Stimulated activated CD8-positive, alpha-beta memory T cell treated with anti-CD3 and anti-CD28 coated beads, Interleukin-12 subunit alpha, Interleukin-12 subunit beta, amount 100 ng/mL, for 1 hour (primary cell): ENCODE measurements at places on chromosomes 4 and X.

DNA sequence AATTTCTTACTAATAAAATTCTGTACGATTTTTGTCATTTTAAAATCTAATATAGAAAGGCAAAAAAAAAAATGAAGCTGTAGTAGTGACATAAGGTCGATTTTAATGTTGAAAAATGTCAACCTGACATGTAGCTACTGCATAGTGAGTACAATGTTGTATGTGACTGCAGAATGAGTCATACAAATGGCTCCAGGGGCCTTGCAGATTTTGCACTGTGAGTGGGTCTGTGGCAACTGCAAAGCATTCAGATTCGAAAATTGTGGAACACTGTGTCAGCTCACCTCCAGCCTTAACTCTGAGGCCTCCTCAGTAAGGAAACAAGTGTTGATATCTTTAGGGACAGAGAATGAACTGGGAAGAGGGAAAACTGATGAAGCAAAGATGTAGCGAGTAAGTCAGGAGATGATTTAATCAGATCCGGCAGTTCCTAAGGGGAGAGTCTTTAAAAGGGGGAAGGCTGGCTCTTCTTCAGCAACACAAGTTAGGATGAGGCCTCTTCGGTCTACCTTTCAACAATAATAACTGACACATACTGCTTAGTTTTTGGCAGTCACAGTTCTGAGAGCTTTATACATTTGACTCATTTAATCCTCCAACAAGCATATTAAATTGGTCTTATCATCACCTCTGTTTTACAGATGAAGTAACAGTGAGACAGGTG is 24.9 kb downstream of the TKTL2 start:
- no peak for DNase-seq

DNA sequence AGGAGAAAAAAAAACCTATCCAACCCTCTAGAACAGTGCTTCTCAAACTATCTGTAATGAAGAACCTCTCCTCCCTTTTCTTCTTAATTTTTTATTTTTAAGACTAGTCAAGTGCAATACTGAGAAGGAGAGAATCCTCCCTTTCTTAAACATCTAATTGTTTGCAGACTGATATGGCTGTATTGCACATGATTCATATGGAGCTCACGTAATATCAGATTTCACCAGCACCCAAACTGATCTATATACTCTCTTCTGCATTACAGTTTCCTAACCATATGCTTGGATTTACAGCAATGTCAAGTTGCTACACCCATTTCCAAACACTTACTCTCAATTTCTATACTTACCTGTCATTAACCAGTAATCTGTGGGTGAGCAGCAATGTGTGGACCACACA is 9.5 kb downstream of the PRMT9 start:
- no peak for DNase-seq

- DNase-seq, result no peak
Observed at GRCh38 chr4:168200685-168201084, 108.3 kb downstream of the ANXA10 start.

- no peak for DNase-seq
Observed at GRCh38 chr4:126004941-126005340, 690.2 kb downstream of the FAT4 start.

- DNase-seq, result no peak
Observed at GRCh38 chrX:136616987-136617685, 30.8 kb upstream of the CD40LG start.

GRCh38 chr4:33649471-33649870 is 2594.8 kb downstream of the ARAP2 start:
- DNase-seq, result no peak

GRCh38 chr4:155944516-155944915 is 9.2 kb downstream of the CTSO start:
- DNase-seq, result no peak

DNA sequence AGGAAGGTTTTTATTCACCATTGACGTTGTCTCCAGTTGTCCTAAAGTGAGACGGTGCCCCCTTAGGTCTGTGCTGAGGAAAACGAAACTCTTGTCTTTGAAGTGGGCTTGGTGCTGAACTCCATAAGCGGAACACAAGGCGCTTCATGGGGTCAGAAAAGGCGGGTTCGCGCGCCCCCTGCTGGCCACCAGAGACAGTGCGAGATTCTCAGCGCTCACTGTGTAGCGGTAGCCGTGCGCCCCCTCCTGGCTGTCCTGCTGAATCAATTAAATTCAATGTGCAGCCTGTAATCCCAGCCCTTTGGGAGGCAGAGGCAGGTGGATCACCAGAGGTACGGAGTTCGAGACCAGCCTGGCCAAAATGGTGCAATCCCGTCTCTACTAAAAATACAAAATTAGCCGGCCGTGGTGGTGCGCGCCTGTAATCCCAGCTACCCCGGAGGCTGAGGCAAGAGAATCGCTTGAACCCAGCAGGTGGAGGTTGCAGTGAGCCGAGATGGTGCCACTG is 64.1 kb downstream of the RLIM start:
- DNase-seq, result peak; percentile 76

DNA sequence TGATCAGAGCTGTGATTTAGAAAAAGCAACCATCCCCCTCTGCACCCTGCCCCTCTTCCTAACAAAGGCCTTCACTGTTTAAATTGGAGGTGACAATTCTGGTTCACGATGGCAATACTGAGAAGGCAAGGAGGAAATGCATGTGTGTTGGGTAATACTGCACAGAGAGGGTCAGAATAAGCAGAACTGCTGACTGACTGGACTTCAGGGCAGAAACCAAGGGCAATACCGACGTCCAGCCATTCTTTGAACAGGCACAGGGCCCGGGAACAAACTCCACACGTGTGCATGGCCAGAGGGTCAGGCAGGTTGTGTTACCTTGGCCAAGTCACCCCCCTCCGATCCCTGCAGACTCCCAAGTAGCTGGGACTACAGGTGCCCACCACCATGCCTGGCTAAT is 6.0 kb downstream of the ACSL1 start:
- DNase-seq, result no peak

GRCh38 chr4:176099314-176099713 is 33.7 kb downstream of the WDR17 start:
- no peak for DNase-seq

DNA sequence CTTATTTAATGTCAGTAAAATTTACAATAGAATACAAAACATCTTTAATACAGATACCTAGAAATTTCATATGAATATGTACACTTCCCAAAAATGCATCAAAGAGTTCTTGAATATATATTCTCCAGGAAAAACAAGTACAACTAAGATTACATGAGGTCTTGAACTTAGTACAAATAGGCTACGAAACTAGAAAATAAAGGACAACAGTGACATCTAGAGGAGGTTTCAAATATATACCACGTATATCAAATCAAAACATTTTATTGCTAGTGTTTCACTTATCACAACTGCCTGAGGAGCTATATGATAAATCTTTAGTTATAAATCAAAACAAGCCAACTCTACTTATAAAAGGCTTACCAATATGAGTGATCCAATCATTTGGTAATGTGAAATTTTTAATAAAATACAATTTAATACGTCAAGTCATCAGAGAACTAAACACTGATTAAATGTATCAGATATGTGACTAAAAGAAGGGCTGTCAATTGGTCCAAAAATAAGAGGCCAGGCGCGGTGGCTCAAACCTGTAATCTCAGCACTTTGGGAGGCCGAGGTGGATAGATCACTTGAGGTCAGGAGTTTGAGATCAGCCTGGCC is 36.6 kb downstream of the ANAPC10 start:
- DNase-seq, result no peak

- DNase-seq, result no peak
Observed at GRCh38 chr4:156705311-156705710, 266.3 kb downstream of the PDGFC start.

GRCh38 chr4:80831383-80832361 is 198.8 kb upstream of the BMP3 start:
- no peak for DNase-seq

- no peak for DNase-seq
Observed at GRCh38 chr4:4800646-4801408, 58.6 kb upstream of the MSX1 start.

GRCh38 chrX:3362956-3363355 is 16.5 kb upstream of the MXRA5 start:
- no peak for DNase-seq

- no peak for DNase-seq
Observed at GRCh38 chr4:102553982-102554381, 52.8 kb downstream of the NFKB1 start.

- DNase-seq, result no peak
Observed at GRCh38 chr4:70895405-70895804, 6.8 kb upstream of the MOB1B start.

- no peak for DNase-seq
Observed at GRCh38 chrX:48737940-48738339, 23.6 kb upstream of the GLOD5 start.

DNA sequence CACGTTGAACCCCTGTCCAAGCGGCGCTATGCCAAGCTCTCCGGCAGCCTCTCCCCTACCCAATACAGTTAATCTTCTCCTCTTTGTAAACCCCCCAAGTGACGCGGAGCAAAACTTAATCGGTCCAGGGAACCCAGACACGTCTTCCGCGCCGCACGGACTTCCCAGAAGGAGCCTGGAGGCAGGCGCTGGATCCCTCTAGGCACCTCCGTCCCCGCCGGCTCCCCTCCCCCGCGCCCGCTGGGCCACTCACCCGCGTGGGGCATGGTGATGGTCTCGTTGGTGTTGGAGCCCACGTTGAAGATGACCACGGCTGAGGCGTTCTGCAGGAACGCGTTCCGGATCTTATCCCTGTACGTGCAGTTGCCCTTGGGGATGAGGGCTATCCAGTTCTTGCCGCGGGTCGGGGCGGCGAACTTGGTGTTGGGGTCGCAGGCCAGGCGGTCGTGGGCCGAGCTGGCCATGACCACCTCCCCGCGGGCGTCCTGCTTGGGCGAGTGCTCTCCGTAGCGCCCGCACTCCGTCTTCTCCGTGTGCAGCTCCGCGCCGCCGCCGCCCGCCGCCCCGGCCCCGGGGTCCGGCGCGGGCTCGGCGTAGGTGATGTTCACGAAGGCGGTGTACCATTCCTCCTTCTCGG is 1.1 kb downstream of the RNF150 start:
- no peak for DNase-seq

DNA sequence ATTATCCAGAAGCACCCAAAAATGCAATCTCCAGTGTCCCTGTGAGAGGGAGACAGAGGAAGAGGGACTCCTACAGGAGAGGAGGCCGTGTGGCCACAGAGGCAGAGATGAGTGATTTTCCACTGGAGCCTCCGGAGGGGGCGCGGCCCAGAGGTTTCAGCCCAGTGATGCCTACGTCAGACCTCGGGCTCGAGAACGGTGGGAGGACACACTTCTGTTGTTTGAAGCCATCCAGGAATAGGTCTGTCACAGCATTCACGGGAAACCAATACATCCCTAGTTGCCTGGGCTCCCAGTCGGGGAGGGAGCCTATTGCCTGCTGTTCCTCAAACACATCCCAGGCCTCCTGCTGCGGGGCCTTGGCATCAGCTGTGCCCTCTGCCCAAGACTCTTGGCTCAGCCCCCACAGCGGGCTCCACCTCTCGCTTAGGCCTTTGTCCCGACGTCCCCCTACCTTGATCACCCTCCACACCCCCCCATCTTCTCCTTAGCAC is 39.2 kb upstream of the HMX1 start:
- DNase-seq, result no peak

DNA sequence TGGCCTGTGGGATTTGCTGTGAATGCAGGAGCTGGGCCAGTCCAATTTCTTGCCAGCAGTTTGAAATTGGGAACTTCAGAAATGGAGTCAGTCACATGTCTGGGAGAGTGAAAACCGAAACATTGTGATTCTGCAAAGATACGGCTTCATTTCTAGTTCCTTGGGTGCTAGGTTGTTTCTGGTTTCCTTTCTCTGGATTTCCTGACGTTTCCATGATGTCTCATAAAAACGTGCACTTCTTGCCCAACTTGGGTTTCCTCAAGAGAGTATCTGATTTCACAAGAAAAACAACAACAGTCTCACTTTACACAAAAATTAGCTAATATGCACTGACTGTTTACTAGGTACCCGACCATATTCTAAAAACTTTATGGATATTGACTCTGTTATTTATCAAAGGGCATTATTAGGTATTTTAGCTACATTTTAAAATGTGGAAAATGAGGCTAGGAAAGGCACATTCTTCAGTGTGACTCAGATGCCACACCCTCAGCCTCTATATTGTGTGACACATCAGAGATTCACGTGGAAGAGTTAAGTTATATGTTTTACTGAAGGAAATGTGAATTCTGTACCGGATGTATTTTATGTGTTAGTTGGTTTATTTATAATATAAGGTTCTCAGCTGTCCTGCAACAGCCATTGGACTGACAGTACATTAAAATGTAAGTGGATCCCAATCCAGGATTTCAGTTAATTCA is 225.0 kb upstream of the PUDP start:
- no peak for DNase-seq

DNA sequence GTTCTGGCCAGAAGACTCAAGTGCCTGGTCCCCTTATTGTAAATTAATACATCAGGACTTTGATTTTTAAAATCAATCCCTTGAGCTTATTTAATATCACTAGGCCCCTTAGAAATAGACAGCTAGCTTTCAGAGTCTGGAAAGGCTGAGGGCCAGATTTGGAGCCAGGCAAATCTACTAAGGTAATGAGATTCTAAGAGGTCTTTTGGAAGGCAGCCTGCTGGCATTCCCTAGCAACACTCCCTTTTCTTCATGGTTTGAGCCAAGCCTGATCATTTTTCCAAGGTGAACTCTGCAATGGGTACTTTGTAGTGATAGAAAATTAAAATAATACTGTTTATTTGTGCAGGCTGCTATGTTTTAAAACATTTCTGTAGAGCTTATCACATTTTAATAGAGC is 378.5 kb downstream of the FAT4 start:
- DNase-seq, result no peak

DNA sequence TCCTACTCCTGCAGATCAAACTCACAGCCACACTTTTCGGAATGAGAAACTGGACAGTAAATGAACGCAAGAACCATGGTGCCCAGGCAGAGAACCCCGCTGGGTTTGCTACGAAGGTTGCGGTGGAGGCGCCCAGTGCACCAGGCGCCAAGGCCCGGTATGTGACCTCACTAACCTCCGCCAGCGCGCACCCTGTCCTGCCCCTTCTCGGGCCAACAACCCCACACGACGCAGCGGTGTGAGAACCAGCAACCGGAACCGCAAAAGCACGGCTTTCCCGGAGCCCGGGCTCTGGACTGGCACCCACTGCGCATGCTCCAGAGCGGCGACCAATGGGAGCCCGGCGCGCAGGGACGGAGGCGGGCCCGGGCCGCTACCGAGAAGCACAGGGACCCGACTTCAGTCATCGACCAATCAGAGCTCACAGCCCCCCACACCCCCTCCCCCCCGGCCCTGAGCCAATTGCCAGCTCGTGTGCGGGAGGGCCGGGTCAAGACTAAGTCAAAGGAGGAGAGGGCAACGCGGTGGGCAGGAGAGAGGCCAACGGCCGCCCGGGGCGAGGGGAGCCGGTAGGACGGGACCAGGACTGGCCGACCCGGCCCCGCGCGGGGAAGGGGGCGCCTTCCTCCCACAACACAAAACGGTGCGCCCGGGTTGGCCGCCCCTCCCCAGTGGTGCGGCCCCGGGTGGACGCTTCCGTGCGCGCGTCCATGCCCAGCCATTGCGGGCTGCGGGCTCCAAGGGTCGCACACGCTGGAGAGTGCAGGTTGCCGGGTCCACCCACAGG is 7.3 kb upstream of the WAS start:
- peak; percentile 77 for DNase-seq
